Dermis blood vessel endothelial cell (primary cell): ENCODE measurements at places on chromosomes 4 and X.

DNA sequence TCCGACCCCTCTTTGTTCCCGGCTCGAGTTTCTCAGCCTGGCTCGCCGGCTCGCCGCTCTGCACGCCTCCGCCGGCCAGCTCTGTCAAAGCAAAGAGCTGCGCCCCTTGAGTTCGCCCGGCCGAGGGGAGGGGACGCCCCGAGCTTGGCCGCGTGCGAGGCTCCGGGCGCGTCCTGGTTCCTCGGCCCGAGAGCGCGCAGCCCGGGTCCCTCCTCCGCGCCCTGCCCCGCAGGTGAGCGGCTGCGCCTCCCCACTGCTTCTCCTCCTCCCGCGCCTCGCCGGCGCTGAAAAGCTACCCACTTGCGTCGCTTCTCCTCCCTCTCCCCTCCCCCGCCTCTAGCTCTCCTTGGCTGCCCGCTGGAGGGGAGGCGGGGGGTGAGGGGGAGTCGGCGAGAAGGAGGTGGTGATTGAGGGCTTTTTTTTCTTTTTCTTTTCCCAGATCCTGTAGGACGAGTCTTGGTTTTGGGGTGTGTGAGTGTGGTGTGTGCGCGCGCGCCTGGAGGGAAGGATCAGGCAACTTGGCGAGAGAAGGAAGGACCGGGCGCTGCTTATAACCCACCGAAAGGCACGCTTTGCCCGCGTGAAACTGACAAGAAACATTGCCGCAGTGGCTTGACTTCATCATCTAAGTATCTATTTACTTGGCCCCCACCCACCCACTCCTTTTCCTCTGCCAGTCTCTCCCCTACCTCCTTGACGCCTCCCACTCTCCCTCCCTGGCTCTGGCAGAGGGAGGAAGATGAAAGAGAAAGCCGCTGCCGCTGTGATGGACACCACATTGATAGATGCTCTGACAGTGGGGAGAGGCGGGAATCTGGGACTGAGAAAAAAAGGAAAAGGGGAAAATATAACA lies at the start of gene LEF1:
Gene LEF1, minus strand, starts transcription at position 262 of the 853 bp plus-strand sequence. CDS start 1,165 bp downstream, outside the sequence.
- peak; percentile 48 for DNase-seq

GRCh38 chrX:25277574-25277973 lies 261.8 kb upstream of the ARX start:
- DNase-seq = no peak

DNA sequence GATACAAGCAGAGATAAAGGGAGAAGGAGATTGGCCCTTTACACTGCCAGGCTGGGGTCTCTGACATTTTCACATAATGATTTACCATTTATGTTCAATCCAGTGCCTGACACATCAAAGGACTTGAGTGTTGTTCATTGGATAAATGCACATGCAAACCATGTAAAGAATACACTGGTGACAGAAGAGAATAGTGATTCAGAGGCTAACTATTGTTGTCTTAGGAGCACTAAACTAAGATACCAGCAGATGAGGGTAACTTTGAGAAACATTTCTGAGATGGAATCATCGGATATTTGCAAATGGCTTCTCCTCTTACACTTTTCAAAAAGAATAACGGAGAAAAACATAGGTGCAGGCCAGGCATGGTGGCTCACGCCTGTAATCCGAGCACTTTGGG lies 67.3 kb upstream of the HHIP start:
- DNase-seq = no peak

- DNase-seq = no peak
Measured at GRCh38 chr4:119233191-119233590, 20.7 kb downstream of the USP53 start.

GRCh38 chrX:136953867-136954787 lies 73.6 kb upstream of the RBMX start:
- DNase-seq = peak; percentile 76
